ENCODE measurements at places on chromosomes 12 and 14.
A peak's percentile ranks its signal among the peaks of the same experiment; 100 is the strongest.

- DNase-seq, result no peak
These were observed 64.1 kb upstream of the HIF1A start for GRCh38 chr14:61631045-61631687.

- no peak for DNase-seq
These were observed 89.8 kb downstream of the ZFP36L1 start for GRCh38 chr14:68703093-68703492.

GRCh38 chr12:4223273-4223845 lies 50.2 kb upstream of the CCND2 start:
- peak; percentile 37 for DNase-seq

- DNase-seq, result no peak
These were observed 29.9 kb upstream of the MYBPC1 start for GRCh38 chr12:101564912-101565311.

- no peak for DNase-seq
These were observed 108.6 kb downstream of the VRK1 start for GRCh38 chr14:96905825-96906224.

DNA sequence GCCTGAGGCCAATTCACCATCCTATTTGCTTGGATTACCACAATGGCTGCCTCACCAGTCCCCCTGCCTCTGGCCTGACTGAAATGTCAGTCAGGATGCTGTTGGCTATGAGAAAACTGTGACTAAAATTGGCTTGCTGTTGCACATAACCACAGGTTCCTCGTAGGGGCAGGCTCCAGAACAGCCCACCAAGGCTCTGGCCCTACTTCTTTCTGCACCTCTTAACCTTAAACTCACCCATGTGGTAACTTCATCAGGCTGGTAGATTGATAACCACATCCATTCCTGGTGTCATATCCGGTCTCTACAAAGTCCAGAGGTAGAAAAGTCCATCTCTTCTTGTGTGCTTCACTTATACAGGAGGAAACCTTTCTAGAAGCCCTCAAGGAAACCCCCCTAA lies 172.4 kb upstream of the PLXNC1 start:
- no peak for DNase-seq

DNA sequence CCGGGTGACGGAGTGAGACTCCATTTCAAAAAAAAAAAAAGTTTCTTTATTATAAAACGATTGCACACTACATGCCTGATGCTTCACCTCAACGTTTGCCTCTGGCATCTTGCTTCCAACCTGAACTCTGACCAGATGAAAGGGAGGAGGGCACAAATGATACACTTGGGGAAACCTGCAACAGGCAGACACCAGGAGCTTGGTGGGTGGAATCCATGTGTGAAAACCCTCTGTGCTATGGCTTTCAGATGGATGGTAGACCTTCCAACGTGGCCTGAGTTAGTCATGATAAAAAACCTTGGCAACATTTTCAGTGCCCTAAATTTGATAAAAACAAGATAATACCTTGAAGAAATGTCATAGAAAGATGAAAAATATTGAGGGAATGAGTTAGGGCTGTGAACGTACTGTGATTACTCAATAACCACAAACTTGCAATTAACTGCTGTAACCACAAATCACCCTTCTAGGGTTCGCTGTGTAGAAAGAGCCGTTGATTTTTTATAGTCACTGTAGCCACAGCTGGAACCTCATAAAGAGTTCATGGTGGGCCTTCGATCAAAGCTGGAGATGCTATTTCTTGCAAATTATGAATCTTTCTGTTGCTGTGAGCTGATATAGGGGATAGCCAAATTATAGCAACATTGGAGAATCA lies 26.1 kb upstream of the GZMB start:
- no peak for DNase-seq

DNA sequence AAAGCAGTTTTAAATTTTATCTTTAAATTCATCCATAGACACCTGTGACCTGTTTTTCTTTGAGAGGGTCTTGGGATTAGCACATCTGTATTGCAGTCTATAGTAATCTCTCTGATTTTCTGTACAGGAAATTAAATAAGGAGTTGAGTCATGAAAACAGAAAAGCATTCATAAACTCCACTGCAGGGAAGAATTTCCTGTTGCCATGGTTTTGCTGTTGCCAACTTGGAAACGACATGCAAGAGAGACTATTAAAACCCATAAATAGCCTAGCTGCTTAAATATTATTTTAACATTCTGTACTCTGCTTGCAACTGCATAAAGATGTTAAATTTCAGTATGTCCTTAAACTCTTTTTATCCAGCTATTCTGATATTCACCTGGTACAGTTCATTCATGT lies 281.0 kb upstream of the RGS6 start:
- DNase-seq, result no peak
